Left forelimb (tissue), 1 donor: ENCODE measurements at places on chromosomes 1 and 21.

DNA sequence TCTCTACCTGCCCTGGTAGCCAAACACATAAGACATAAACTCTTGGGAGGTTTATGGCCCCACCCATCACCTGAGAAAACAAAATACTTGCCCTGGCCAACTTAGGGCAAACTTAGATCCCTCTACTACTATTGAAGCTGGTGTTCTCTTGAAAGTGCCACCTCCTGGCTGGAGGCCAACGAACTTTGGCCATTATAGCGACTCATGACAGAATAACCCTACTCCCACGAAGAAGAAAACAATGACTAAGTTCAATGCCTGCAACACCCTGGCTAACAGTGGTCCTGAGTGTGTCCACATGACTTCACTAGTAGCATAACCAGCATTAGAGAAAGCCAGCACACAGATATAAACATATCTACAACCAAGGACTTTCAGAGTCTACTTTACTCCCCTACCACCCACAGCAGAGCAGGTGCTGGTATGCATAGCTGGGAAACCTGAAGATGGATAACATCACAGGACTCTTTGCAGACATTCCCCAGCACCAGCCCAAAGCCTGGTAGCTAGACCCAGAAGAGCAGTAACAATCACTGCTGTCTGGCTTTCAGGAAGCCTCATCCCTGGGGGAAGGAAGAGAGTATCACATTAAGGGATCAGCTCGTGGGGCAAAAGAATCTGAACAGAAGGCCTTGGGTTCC, 81.0 kb downstream of the SLC30A10 start:
- no peak for DNase-seq

DNA sequence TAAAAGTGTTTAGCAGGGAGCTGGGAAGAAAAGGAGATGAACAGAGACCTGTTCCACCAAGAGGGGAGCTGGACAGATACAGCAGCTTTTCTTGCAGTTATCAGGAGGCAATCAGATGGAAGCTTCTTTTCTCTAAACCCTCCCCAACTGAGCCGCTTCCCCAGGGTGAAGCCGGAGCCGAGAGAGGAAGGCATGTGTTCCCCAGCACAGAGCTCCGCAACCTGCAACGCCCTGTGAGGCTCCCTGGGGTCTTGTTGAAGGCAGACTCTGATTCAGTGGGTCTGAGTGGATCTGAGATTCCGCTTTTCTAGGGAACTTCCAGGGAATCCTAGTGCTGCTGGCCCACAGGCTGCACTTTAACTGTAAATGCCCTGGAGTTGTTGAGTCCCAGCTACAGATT, 139.1 kb upstream of the COA6 start:
- DNase-seq = no peak

DNA sequence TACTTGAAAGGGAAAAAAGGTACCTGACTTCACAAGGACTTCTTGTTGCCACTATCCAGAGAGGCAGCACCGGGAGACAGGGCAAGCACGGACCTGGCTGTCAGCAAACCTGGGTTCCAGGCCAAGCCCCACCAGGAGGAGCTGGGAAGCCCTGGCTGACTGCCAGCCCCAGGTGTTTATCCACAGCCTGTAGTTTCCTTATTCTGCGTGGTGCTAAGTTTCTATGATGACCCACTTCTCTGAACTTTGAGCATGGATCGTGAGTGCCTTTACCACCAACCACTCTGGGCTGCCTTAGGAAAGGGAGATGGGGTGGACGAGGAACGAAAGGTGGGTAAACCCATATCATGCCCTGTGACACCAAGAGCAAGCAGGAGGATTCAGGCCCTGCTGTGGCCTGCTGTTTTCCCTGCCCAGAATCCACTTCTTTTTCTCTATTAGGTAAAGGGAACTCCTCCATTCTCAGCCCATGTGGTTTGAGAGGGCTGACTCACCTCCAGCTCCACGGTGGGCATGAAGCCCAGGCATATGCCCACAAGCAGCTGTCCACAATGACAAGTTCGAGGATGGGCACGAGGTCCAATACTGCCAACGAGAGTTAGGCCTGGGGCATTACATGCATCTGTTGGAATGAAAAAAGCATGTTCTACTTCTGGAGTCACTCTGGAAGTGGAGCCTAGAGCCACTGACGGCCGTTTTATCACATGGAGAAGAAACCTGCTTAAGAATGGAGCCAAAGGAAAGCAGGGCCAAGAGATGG, 20.3 kb downstream of the TSPAN2 start:
- DNase-seq = no peak

GRCh38 chr1:44634606-44635189, 39.6 kb downstream of the TMEM53 start:
- DNase-seq = no peak

- DNase-seq = no peak
Measured at GRCh38 chr21:42389449-42389835, 6.4 kb downstream of the TMPRSS3 start.
